Myocyte (in vitro differentiated cells): ENCODE measurements at places on chromosomes 7 and 10. TPM values are rescaled to one million over a fixed set of nuclear protein-coding genes. Genes with fewer than 3 reads are reported as not detected.

- no peak for DNase-seq
Observed at GRCh38 chr10:70685455-70685911, 13.2 kb downstream of the ADAMTS14 start.

- no peak for DNase-seq
Observed at GRCh38 chr7:45184326-45185027, 26.9 kb downstream of the RAMP3 start.

- DNase-seq, result peak; percentile 68
Observed at GRCh38 chr10:110547139-110547761, 20.2 kb upstream of the SMC3 start.

DNA sequence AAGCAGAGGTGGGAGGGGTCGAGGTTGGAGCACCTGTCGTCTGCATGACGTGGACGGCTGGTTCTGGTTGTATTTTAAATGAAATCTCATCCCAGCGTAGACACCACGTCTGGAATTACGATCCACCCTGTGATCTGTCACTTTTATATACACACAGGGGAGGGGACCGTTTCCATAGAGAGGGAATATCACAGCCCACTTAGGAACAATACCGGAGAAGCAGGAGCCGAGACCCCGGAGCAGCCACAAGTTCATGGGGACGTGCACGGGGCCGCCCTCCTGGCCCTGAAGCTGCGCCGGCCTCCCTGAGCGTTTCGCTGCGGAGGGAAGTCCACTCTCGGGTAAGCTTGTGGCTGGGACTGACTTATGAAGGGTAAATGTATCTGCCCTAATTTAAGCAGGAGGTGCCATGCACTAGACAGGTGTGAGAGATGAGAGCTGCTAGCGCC lies at the start of gene UCN3:
TSS of gene UCN3 (plus strand) at position 77 of the 449 bp plus-strand sequence. CDS start 8,755 bp downstream, outside the sequence.
- no peak for DNase-seq

DNA sequence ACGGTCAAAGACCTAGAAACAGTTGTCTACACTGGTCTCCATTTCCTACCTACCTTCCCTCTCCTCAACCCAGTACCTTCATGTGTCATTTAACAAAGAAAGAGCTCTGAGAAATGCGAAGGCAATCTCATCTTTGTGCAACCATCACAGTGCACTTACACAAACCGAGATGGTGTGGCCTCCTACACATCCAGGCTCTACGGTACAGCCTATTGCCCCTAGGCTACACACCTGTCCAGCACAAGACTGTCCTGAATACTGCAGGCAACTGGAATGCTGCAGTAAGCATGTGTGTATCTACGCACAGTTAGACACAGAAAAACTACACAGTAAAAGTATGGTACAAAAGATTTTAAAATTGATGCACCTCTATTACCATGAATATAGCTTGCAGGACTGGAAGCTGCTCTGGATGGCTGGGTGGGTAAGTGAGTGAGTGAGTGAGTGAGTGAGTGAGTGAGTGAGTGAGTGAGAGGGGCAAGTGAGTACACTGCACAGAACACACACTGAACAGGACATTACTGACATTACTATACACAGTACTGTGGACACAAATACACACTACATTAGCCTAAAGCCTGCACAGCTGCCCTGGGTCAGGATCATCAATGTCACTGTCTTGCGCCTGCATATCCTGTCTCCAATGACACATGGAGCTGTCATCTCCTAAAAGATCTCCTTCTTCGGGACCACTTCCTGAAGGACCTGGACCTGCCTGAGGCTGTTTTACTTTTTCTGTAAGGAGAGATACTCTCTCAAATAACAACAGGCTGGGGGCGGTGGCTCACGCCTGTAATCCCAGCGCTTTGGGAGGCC lies 18.5 kb downstream of the ITGB1 start:
- DNase-seq, result no peak

DNA sequence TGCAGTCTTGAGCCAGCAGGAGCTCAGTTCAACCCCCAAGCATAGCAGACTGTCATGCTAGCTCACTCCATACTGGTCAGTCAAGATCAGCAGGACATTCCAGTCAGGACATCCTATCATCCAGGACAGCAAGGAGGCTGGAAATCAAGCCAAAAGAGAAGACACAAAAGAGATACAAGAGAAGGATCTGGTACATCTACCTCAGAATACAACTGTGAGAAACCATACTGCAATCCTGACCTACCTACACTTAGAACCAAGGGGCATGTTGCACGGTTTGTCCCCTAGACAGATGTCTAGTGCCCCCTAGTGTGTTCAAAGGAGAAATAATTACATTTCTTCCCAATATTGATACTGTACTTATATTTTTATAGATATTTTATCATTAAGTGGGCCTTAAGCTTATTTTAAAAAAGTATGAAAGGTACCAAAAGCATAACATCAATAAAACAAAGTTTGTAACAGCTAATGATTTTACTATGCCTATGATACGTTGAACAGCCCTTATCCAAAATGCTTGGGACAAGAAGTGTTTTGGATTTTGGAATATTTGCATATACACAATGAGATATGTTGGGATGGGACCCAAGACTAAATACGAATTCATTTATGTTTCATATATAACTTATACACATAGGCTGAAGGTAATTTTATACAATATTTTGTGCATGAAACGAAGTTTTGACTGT lies 26.7 kb downstream of the ERCC6 start:
- DNase-seq, result peak; percentile 24

The AGAP4 gene
- 4.7 and 4.9 TPM in 2 replicates for total RNA-seq

The LIPM gene
- total RNA-seq, result not detected in 2 replicates

The IFIT2 gene
- 4.5 and 7.1 TPM in 2 replicates for total RNA-seq

The CPA2 gene
- not detected in 2 replicates for total RNA-seq
